ENCODE measurements at places on chromosomes 1 and 21.
A peak's percentile ranks its signal among the peaks of the same experiment; 100 is the strongest.

DNA sequence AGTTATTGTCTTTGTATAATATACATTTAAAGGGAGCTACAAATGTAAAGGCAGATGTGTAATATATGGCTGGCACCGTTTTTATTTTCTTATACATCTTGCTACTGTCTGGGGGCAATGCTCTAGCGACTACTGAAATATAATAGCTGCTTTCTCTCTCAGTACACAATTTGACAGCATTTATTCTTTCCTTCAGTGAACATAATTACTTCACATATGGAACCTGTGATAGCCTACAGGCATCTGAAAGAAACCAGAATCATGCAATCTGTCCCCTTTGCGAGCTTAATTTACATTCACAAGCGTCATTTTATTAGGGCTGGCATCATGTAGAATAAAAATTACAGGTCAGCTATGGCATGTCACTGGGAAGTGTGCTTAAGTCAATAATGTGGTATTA lies 557.5 kb upstream of the PTBP2 start:
- DNase-seq: no peak

- no peak for DNase-seq
These were observed 27.7 kb upstream of the DYRK1A start for GRCh38 chr21:37338671-37339551.

GRCh38 chr1:71650119-71650518 lies 569.3 kb upstream of the ZRANB2 start:
- DNase-seq: no peak

DNA sequence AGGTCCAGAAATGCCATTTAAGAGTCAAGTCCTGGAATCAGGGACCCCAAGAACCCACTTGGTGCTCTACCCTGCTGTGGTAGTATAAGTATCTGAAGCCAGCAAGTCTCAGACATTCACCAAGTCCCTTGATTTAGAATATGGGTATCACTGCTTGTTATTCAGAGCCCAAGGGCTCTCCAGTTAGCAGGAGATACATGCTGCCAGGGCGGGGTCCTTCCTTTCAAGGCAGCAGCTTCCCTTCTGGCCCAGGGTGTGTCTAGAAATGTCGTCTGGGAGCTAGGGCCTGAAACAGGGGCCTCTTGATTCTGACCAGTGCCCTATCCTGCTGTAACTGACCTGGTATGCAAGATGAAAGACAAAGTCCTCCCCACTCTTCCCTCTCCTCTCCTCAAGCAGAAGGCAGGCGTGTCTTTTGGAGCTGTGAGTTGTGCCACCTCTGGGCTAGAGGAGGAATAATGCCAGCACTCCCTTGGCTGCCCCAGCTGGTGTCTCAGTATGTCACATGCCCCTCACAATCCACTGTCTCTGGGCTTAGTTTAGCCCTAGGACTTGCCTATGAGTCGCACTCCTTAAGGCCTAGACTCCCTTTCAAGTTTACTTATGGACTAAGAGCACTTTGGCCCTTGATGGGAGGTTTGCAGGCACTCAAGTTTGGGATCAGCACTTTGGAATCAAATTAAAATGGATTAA lies 200.2 kb downstream of the MRPL39 start:
- DNase-seq: no peak

DNA sequence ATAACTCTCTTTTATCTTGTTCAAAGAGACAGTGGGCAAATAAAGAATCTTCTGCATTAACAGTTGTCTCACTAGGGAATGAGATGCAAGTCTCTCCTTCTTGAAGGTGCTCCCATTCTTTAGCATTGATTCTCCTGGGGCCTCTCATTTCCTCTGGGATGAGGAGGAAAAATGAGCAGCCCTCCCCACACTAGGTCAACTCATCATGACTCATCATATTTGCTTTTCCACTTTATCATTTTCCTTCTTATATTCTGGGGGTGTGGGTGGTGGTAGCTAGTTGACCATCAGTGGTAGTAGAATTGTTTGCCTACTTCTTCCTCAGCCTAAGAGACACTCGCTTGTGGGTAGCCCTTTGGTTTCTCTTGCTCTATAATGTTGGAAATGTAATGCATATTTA lies 182.0 kb upstream of the C1orf87 start:
- no peak for DNase-seq

- no peak for DNase-seq
These were observed 1.2 kb downstream of the LMNA start for GRCh38 chr1:156115514-156116374.

GRCh38 chr1:11280719-11281376 lies 7.8 kb downstream of the UBIAD1 start:
- no peak for DNase-seq

DNA sequence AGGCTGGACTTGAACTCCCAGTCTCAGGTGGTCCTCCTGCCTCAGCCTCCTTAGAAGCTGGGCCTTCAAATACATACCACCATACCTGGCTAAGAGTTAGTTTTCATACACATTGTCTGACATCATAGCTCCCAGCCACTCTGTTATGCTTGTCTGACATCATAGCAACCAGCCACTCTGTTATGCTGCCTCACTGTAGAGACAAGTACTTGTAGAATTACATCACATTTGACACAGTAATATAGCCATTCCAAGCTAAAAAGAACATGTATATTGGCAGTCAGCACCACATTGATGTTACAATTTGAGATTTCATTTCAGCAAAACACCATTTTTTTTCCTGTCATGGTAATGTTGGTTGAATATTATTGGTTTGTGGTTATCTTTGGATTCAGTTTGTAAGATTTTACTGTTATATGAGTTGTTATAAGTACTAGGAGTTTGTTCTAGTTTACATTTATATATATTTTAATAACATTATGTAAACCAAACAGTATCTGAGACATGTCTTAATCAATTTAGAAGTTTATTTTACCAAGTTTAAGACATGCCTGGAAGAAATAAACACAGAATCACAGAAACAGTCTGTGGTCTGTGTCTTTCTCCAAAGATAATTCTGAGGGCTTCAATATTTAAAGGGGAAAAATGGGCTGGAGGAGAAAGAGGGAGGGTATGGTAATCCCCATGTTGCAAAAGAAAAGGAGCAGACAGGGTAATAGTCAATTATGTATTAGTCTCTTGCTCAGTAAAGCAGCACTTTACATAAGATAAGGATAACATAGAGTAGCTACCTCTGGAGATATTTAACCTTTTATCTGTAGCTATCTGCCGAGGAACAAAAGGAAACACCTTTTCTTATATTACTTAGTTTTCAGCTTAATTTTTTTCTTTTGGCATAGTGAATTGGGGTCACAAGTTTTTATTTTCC lies 43.0 kb downstream of the XPR1 start:
- DNase-seq: no peak

- peak; percentile 33 for DNase-seq
These were observed 12.5 kb upstream of the SARS1 start for GRCh38 chr1:109201123-109201703.

Data from GM12891 (cell line).